ENCODE measurements at places on chromosomes 13 and 19.

GRCh38 chr19:49398001-49398615, 10.1 kb downstream of the KASH5 start:
- DNase-seq, result no peak

DNA sequence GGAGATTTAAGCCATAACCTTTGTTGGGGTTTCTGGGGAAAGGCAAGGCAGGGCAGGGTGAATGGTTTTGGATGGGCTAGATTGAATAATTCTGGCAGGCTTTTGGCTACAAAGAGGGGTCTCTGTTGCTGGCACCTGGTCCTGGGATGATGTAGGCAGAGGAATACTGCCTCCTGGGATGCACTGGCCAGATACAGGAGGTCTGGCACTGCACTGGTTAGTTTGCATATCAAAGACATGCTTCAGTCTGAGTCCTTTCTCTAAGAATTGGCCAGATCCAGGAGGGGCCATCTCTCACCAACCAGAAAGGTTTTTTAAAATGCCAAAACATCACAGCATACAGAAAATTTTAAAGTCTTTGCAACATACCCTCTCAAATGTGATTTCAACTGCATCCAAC, 8.0 kb upstream of the MEDAG start:
- DNase-seq, result no peak

- DNase-seq, result peak; percentile 18
Observed at GRCh38 chr13:109569958-109570711, 216.2 kb downstream of the IRS2 start.

DNA sequence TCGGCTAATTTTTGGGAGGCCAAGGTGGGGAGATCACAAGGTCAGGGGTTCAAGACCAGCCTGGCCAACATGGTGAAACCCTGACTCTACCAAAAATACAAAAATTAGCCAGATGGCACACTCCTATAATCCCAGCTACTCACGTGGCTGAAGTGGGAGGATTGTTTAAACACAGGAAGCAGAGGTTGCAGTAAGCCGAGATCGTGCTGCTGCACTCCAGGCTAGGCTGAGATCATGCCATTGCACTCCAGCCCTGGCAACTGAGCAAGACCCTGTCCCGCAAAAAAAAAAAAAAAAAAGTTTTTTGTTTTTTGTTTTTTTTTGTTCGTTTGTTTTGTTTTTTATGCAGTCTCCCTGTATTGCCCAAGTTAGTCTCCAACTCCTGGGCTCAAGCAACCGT, 21.2 kb downstream of the MAST1 start:
- DNase-seq, result no peak

GRCh38 chr13:77345150-77345780, 18.4 kb upstream of the MYCBP2 start:
- peak; percentile 41 for DNase-seq

DNA sequence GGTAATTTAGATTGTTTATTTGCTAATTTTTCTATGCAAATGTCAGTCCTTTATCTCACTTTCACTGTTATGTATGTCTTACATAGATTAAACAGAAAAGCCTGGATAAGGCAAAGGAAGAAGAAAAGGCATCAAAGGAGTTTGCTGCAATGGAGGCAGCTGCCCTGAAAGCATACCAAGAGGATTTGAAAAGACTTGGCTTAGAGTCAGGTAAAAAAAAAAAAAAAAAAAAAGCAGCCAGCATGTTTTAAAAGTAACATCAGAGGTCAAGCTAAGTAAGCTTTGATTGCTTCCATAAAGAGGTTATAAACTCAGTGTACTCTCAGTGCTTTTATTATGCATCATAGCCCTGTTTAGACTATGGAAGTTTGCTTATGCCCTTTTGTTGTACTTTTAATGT, 3.8 kb downstream of the WBP4 start:
- no peak for DNase-seq

GRCh38 chr19:16338470-16339360, 14.1 kb downstream of the KLF2 start:
- DNase-seq, result peak; percentile 53

DNA sequence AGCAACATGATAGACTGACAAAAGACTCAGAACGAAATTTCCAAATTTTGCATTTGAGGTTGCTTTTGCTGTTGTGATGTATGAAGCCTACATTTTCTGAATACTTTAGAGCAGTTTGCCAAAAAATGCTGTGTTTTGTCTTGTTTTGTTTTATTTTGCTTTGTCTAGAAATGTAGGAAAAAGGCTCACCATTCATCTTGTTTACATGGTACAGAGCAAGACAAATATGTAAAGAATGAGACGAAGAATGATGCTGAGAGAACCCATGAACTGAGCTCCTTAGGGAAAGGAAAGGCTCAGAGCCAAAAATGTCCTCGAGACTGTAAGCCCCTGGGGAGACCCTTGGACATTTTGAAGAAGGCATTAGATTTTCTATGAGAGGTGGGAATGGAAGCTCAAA, 6.8 kb upstream of the SPART start:
- DNase-seq, result no peak
